ENCODE measurements at places on chromosomes 2 and 18.

DNA sequence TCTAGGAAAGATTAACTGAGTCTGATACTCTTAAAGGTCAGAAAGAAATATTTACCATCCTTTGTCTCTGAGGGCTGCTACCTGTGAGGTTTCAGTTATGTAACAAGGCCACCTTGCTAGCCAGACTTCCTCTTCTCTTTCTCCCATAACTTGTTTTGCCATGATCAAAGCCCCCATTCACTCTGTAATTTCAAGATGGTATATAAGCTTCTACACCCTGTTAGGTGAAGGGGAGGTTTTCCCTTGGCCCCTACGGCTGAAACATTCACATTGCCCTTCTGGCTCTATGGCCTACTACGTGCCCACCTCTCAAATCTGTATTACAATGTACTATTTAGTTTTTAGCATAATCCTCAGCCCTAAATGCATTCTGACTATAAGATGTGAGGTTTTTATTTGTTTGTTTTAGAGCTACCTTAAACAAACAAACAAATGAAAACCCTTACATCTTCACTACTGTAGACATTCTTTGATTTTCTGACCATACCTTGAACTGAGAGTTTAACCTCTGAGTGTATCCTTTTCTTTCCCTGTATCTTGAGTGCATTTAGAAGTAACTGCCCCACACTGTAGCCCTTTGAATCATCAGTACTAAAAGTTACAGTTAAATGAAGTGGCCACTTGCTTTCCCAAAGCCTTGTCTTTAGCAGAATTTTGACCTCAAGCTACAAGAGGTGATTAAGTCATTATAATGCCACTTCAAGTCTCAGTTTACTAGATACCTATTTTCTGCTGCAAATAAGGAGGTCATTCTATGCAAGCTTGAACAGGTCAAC is 332.2 kb downstream of the SOCS6 start:
- no peak for DNase-seq

DNA sequence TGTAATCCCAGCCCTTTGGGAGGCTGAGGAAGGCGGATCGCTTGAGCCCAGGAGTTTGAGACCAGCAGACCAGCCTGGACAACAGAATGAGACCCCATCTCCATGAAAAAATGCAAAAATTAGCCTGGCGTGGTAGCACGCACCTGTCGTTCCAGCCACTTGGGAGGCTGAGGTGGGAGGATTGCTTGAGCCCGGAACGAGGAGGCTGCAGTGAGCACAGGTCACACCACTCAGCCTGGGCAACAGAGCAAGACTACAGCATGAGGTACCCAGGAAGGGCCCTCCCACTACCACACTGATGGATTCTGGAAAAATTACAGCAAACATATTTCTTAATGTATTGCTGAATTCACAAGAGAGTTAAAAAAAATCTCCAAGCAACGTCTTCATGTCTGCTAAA is 56.3 kb upstream of the HPCAL1 start:
- no peak for DNase-seq

GRCh38 chr2:150554046-150554445 is 66.6 kb upstream of the RND3 start:
- no peak for DNase-seq

DNA sequence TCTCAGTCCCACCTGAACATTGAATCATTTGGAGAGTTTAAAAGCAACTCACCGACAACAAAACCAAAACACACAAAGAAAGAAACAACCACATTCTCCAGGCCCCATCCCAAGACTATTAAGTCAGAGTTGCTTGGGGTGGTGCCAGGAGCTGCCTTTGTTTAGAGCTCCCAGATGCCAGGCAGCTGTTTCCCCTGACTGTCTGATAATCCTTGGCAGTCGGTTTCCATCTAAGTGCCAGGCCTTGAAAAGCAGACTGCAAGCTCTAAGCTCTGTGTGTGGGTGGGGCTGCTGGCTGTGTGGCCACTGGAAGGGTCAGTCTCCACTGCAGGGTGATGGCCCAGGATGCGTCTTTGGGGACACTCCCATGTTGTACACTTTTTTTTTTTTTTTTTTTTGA is 255.3 kb upstream of the AGAP1 start:
- no peak for DNase-seq

DNA sequence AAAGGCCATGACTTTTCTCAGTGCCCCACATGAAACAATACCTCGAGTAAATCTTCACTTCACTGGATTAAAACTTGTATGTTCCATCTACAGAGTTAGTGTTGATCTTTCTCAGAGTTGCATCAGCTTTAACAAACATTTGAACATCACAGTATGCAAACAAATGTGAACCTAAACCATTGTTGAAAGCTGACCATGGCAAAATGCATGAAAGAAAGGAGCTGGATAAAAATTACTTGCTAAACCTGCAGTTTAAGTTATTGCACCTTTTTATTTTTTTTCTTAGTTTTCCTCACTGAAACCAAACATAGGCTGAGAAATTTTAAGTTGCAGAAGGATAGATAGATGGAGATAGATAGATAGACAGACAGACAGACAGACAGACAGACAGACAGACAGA is 107.2 kb upstream of the UGP2 start:
- DNase-seq: no peak

- DNase-seq: no peak
These were observed 343.8 kb downstream of the RPRM start for GRCh38 chr2:153134725-153135124.

DNA sequence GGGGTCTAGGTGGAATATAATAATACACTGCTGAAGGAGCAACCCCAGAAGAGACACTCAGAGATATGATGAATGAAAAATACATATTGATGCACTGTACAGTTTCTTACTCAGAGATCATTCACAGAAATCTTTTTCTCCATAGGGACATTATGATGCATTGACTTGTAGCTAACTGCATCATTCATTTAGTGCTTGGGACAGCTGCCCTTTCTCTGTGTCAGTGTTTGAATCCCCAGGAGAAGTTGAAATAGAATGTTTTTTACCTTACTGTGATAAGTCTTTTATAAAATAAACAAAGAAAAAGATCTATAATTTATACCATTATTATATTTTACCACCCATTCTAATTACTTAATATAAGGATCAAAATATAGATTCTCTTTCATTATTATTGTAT is 91.7 kb upstream of the DSEL start:
- DNase-seq: no peak

DNA sequence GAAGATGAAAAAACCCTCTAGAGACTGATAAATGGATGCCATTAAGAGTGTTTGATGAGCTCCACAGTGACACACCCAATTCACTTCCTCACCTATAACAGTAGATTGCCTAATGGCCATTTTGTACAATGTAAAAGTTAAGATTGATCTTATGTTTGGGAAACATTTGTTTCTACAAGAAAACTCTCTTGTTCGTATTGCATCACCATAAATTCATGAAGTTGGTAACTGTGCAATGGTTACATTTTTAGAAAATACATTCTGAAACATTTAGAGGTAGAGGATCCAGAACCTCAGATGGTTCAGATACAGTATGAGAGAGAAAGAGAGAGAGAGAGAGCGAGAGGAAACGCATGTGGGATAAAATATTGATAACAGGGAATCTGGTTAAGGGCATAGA is 31.8 kb downstream of the DAPL1 start:
- DNase-seq: no peak

GRCh38 chr2:195575879-195576401 is 81.1 kb upstream of the SLC39A10 start:
- no peak for DNase-seq

- DNase-seq: no peak
These were observed 118.6 kb upstream of the SIX2 start for GRCh38 chr2:45127891-45128290.

GRCh38 chr18:59469463-59470180 is 110.6 kb upstream of the LMAN1 start:
- DNase-seq: no peak

DNA sequence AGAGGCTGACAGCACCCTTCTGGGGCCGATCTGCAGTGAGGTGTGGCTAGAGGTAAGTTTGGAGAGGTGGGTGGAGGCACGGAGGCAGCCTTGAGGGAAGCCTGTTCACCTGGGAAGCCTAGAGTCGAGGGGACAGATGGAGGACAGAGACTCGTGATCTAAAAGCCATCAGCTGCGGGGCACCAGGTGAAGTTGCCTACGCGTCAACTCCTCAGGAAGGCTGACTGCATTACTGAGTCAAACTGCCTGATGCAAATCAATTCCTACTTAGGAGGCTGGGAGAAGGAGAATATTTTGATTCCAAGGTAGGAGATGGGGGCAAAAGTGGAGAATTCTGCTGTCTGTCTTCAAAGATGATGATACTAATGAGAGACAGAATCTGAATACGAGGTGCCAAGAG is 104.4 kb upstream of the SMAD7 start:
- DNase-seq: no peak

GRCh38 chr2:101960819-101961337 is 30.9 kb upstream of the IL1R2 start:
- no peak for DNase-seq

DNA sequence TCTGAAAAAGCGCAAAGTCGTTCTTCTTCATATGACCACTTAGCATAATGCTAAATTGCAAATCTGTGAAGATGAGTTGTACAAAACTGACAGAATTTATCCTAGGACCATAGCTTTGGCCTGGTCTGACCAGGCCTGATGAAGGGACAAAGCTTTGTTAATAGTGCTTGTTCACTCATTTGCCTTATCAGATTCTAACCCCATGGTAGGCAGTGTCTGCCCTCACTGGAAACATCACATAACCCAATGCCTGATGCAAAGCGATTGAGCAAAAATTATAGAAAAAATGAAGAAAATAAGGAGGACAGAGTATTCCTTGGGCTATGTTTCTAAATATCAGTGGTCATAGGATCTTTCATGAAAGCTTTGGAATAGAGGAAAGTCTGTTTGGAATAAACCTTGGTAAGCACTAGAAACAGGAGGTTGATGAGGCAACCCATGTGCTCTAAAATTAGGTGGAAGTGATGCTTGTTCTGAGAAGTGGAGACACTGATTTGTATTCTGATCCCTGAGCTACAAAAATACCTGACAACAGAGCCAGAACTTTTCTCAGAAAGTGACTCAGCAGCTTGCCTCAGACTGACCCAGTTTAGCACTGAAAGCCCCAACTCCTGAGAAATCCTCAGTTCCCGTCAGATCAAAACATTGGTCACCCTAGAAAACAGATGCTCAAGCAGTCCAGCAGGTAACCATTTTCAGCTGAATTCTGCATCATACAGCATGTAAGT is 131.4 kb upstream of the MAPRE2 start:
- DNase-seq: no peak

DNA sequence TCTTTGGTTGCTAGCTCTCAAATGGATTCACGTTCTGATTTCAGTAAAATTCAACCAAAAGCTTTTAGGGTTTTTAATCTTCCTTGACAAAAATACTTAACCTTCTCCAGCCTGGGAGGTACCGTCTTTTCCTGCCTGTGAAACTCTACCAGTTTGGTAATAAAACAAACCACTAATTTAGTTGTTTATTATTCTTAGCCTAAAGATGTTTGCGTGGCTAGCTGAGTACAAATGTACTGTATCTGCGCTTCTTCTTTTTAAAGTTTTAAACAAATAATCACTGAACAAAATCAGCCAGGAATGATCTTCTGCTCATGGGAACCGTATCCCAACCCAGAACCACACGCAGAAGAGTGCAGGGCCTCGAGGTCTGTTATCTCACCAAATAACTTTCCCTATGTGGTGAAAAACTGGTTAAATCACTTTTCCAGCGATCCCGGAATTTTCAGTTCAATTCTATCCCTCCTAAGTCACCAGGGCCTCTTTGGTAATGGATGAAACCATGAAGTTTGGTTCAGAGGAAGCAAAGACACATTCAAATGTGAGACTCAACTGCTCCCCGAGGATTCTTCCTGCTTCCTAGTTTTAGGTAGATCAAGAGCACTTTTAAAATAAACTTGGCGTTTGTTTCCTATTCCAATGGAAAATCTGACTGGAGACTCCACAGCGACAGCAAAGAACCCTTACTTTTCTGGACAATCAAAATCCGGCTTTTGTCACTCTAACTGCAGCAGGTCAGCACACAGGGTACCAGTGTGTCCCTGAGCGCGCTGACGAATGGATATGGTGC is 36.1 kb downstream of the BCL2 start:
- no peak for DNase-seq

- peak; percentile 84 for DNase-seq
These were observed 1.0 kb upstream of the NFATC1 start for GRCh38 chr18:79394534-79395307.

DNA sequence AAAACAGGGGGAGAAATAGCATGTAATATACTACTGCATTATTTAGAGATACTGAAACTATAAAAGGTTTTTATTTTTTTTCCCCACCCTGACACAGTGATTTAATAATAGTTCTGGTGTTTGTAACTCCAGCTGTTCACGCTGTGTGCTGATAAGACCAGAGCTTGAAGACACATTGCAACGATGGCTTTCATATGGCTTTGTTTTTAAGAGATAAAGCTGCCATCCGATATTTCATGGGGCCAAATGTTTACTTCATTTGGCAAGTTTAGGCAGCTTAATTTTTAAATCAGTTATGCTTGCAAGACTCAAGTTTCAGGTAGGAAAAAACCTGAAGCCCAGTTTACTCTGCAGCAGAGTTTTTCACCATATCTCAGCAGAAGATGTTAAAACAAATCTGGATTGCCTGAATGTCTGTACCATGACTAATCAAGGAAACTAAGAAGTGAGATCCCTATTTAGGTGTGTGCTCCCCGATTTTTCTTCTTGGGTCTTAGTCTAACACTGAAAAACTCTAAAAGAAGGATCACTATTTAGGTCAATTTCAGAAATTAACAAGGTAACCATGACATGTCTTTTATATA is 508.6 kb downstream of the PARD3B start:
- DNase-seq: no peak

DNA sequence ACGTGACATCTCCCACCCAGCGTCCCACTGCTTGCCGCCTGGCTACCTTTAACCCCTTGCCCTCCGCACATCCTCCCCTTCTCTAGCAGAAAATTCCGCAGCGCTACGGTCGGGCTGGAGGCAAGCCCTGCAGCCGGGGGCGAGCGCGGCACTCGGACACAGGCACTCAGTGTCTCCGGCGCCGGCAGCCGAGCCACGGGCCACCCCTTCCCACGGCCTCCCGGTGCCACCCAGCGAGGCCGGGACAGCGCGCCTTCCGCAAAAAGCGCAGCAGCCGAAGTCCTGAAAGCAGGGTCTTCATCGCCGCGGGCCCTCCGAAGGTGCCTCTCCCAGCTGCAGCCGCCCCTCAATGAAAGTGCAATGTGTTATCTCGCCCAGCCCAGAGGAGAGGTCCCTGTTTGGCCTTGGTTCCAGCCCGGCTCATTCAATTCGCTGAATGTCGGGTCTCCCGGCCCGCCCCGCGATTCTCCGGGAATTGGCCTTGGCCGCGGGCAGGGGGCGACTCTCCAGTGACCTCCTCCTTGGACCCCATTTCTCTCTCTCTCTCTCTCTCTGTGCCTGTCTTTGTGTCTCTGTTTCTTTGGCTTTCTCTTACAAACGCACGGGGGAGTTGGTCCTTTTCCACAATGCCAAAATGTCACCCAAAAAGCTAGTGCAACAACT is 1.1 kb downstream of the DLGAP1 start:
- no peak for DNase-seq

DNA sequence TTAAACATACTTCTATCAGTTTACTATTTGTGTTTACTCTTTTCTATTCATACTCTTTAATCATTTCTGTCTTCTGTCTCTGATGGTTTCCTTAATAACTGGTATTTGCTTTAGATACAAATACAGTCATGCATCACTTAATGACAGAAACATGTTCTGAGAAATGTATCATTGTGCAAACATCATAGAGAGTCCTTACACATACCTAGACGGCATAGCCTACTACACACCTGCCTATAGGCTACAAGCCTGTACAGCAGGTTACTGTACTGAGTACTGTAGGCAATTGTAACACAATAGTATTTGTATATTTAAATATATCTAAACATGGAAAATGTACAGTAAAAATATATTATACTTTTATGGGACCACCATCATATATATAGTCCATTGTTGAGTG is 36.3 kb downstream of the VSNL1 start:
- no peak for DNase-seq

GRCh38 chr18:77573571-77573970 is 323.9 kb downstream of the GALR1 start:
- no peak for DNase-seq
